ENCODE measurements at places on chromosomes 5 and 9. TPM values are rescaled to one million over a fixed set of nuclear protein-coding genes. Genes with fewer than 3 reads are reported as not detected.

Gene C5orf34
- total RNA-seq = 17.2 TPM

GRCh38 chr9:37914154-37914551 lies 10.2 kb upstream of the SLC25A51 start:
- H3K27me3 ChIP-seq = no peaks in the 10 kb centered on the region
- no peaks in the 10 kb centered on the region for H3K36me3 ChIP-seq
- peaks cover 5% of the 10 kb centered on the region for H3K4me1 ChIP-seq
- no peak overlapping the region for H3K4me3 ChIP-seq
- no peak overlapping the region for H3K27ac ChIP-seq

DNA sequence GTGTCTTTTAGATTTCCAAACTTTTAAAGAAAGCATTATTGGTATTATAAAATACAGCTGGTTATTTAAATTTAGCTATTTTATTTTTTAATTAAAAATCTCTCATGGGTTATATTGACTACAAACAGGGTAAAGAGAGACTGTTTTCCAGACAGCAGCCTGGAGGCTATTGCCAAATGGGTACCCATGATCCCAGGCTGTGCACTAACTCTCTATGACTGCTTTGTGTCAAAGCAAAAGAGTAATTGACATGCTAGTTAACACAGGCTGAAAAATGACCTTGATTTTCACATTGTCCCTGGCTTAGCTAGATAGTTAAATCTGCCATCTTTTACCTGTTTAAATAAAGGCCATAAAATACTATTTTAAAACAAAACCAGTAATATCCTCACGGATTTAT lies 589.7 kb downstream of the ANXA1 start:
- H3K4me3 ChIP-seq = no peak overlapping the region
- H3K4me1 ChIP-seq = no peaks in the 10 kb centered on the region
- no peaks in the 10 kb centered on the region for H3K36me3 ChIP-seq
- DNase-seq = no peak

GRCh38 chr5:157390551-157391297 lies 69.3 kb upstream of the NIPAL4 start:
- no peaks in the 10 kb centered on the region for H3K36me3 ChIP-seq
- H3K4me1 ChIP-seq = no peaks in the 10 kb centered on the region
- no peak overlapping the region for H3K27ac ChIP-seq
- H3K4me3 ChIP-seq = no peak overlapping the region

GRCh38 chr9:91954841-91955471 lies 4.9 kb upstream of the ROR2 start:
- peaks cover 23% of the 10 kb centered on the region for H3K27me3 ChIP-seq
- peak; percentile 83 for DNase-seq
- H3K27ac ChIP-seq = no peak overlapping the region
- no peaks in the 10 kb centered on the region for H3K4me1 ChIP-seq

DNA sequence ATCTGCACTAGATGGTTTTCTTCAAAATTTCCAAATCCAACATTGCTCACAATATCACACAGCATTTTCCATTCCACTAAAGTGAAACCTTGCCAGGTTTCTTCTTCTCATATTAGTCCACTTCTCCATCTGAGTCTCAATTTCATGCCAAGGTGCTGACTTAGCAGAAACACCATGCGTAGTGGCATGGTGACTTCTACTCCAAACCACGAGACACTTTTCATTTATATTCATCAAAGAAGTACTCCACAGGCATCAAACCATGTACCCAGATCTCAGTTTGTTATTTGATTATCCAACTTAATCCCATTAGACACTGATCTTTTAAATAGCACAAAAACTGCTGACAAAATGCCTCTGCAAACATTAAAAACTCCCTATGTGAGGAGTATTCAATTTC lies 233.4 kb upstream of the ITGA1 start:
- H3K27me3 ChIP-seq = no peaks in the 10 kb centered on the region
- DNase-seq = no peak

GRCh38 chr9:132885720-132886333 lies 7.1 kb downstream of the SPACA9 start:
- no peak for DNase-seq
- H3K27me3 ChIP-seq = no peaks in the 10 kb centered on the region
- H3K27ac ChIP-seq = no peak overlapping the region
- no peak overlapping the region for H3K4me3 ChIP-seq
- no peaks in the 10 kb centered on the region for H3K4me1 ChIP-seq

- H3K36me3 ChIP-seq = no peaks in the 10 kb centered on the region
- H3K27me3 ChIP-seq = no peaks in the 10 kb centered on the region
- no peak overlapping the region for H3K27ac ChIP-seq
Observed at GRCh38 chr5:168377525-168377924, 86.1 kb downstream of the WWC1 start.

DNA sequence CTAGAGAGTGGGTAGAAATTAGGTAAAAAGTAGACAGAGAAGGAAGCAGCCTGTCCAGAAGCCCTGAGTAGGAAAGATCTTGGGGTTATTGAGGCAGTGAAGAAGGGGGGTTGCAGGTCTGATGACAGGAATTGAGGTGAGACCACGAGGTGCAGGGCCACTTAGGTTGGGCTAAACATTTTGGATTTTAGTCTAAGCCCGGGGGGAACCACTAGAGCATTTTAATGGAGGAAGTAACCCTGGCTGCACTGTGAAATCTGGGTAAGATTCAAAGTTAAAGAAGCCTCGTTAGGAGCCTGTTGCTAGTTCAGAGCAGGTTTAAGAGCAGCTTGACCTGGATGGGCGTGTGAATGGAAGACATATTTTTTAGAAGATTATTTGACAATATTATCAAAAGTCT lies 38.3 kb downstream of the MAP3K1 start:
- H3K4me3 ChIP-seq = no peak overlapping the region
- H3K4me1 ChIP-seq = peaks cover 8% of the 10 kb centered on the region
- H3K27me3 ChIP-seq = no peaks in the 10 kb centered on the region
- no peaks in the 10 kb centered on the region for H3K36me3 ChIP-seq

DNA sequence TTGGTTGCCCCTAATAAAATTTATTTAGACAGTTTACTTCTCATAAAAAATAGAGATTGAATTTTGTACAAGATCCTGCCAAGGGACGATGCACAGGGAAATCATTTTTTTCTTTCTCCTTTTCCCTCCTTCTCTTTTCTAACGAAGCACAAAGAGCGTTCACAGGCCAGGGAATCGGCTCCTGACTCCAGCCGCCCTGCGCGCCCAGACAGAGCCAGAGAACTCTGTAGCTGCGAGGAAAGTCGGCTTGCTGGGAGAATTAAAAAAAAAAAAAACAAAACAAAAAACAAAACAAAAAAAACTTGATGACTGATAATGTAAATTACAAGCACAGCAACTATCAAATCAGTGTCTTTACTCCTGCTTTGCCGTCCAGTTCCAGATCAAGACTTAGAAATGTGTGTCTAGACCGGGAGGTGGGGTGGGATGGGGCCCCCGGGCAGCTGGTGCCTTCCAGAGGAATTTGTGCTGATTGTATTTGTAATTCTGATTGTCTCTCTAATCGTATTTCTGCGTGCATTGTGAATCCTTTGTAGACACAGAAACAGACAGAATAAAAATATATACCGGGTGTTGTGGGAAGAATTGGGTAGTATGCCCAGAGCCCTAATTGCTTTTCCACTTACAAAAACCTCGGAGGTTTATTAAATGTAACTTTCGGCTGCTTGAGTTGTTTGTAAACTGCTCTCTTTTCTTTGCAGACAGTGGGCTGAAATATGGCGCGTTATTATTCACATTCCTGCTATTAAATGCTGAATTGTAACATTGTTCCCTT lies 3.6 kb upstream of the OTP start:
- no peaks in the 10 kb centered on the region for H3K36me3 ChIP-seq
- H3K4me1 ChIP-seq = peaks cover 64% of the 10 kb centered on the region
- no peak overlapping the region for H3K4me3 ChIP-seq

Data from neural progenitor cell (in vitro differentiated cells).